ENCODE measurements at places on chromosomes 3 and 15.

GRCh38 chr3:195102609-195103467 is 168.1 kb downstream of the XXYLT1 start:
- DNase-seq: peak; percentile 83

DNA sequence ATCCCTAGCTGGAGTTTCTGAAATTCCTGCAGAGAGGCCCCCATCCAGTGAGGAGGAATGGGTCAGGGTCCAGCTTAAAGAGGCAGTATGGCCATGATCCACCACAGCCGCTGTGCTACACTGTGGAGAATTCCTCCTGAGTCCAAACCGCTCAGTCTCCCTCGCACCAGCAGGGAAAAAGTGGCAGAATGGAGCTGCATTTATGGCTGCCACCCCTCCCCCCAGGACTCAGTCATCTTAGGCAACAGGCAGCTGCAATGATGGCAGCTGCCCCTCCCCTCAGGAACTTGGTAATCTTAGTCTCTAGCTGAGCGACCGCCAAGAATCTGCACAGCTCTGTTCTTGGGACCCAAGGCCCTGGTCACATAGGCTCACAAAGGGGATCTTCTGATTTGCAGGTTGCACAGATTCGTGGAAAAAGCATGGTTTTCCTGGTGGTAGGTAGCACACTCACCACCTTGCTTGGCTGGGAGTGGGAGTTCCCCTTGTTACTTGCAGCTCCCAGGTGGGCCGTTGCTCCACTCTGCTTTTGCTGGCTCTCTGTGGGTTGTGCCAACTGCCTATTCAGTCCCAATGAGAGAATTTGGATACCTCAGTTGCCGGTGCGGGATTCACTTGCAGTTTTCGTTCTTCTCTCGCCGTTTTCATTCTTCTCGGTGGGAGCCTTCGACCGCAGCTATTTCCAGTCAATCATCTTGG is 204.1 kb downstream of the STXBP5L start:
- no peak for DNase-seq

DNA sequence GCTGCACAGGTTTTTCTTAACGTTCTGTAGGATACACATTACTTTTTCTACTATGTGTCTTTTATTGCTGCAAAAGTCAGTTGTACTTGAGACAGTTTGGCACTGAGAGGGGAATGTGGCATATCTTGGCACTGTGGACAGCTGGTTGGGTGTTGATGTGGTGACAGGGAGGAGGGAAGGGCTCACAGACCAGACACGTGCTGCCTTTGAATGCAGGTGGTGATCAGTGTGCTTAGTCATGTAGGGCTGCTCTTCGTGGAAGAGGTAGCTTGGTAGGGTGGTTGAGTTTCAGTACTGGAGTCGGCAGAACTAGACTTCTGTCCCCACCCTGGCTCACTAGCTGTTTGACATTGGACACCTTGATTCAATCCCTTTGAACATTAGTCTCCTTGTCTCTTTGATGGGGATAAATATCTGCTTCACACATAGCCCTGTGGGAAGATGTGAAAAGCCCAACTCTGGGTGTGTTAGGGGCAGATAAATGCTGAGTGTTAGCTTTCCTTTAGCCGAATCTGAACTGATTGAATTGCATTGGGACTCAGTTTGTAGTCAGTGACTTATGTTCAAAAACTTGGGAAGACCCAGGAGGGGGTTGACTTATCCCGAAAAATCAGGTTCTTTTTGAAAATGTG is 108.4 kb downstream of the PTPRG start:
- DNase-seq: no peak

DNA sequence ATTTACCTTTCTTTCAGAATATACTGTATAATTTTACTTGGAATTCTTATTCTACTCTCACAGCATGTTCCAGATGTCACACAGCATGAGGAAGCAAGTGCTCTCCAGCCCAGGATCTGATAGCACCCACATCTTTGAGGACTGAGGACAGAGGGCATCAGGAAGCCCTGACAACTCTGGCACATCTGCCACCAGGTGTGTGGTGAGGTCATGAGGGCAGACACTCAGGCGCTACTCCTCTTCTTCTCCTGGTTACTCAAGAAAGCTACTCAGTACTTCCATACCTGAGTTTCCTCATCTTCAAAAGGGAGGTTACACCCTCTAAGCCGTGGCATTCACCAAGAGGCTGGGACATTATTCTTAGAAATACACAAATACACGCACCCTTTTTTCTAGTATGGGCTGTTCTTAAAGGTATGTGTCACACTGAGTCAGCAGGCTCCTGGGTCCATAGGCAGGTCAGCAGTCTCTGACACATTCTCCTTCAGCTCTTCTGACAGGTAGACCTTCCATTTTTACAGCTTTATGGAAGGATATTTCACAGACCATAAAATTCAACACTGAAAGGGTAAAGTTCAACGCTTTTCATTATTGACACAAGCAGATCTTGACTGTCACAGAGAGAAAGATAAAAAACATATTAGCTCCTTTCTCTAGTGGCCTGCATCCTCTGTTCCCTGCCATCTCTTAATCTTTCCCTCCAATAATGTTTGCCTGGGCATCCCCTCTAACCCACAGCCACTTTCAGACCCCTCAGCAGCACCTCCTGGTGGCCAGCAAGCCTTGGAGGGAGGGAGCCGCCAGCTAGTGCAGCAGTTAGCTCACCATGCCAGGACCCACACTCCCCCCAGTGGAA is 103.2 kb upstream of the TJP1 start:
- peak; percentile 98 for DNase-seq

- no peak for DNase-seq
Observed at GRCh38 chr3:132174500-132174899, 139.7 kb upstream of the CPNE4 start.

Data from large intestine (tissue), 12 donors.